SIG-M5 (cell line): ENCODE measurements at places on chromosomes 16 and 17.
A peak's percentile ranks its signal among the peaks of the same experiment; 100 is the strongest.

GRCh38 chr16:31005350-31006085 lies 4.9 kb downstream of the STX1B start:
- DNase-seq: no peak

DNA sequence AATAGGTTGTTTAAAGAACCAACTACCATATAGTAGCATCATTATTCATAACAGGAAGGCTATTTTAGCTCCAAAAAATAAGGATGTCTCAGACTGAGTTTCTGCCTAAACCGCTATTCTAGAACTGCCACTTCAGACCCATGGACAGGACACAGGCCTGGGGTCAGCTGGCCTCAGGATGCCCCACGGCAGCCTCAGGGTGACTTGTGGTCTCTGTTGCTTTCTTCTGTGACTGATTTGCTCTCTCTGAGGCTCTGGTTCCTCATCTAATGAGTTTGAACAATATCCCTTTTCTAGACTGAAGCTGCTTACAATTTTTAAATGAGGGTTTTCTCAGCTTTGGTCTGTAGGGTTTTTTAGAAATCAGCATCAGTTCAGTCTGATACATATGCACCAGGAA lies 31.8 kb upstream of the IRF8 start:
- DNase-seq: no peak

DNA sequence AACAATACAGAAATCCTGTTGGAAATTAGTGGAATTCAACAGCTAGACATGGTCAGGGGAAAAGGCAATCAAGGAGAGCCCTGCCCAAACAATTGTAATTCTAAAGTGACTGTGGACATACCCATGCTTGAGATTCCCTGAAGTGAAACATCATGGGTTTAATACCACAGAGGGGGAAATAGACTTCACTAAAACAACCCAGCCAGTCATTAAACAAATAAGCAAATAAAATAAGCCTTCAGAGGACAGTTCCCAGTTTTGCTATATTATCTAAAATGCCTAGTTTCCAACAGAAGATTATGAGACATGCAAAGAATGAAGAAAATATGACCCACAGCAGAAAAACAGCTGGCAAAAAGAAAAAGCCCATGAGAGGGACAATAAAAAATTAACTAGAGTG lies 376.3 kb downstream of the CDH8 start:
- DNase-seq: no peak

GRCh38 chr17:27244491-27245223 lies 49.3 kb upstream of the WSB1 start:
- DNase-seq: peak; percentile 96

- no peak for DNase-seq
Observed at GRCh38 chr17:57652811-57653210, 92.3 kb downstream of the CCDC182 start.

DNA sequence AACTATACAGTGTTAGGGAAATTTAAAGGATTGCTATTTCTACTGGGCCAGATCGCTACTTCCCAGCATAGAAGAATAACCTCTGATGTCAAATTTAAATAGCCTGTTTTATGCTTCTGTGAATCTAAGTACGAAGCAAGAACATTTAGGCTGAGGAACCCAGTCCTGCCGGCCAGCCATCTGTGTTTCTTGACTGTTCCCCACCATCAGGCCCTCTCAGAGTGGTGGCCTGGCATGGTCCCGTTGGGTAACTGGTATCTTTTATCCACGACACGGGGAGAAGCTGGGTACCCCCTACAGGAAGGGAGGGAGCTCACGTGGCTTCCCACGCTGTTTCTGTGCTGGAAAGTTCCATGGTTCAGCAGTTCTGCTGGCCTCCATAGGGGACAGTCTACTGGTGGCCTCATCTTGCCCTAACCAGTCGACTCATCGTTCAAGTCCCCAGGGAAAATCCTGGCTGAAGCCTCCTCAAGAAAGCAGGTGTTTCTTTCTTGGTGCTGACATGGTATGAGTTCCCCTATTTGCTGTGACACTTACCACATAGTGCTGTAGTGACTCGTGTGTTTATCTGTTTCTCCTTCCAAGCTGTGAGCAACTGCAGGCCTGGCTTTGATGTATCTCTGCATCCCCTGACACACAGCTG lies 201.7 kb upstream of the NLRP1 start:
- DNase-seq: no peak

DNA sequence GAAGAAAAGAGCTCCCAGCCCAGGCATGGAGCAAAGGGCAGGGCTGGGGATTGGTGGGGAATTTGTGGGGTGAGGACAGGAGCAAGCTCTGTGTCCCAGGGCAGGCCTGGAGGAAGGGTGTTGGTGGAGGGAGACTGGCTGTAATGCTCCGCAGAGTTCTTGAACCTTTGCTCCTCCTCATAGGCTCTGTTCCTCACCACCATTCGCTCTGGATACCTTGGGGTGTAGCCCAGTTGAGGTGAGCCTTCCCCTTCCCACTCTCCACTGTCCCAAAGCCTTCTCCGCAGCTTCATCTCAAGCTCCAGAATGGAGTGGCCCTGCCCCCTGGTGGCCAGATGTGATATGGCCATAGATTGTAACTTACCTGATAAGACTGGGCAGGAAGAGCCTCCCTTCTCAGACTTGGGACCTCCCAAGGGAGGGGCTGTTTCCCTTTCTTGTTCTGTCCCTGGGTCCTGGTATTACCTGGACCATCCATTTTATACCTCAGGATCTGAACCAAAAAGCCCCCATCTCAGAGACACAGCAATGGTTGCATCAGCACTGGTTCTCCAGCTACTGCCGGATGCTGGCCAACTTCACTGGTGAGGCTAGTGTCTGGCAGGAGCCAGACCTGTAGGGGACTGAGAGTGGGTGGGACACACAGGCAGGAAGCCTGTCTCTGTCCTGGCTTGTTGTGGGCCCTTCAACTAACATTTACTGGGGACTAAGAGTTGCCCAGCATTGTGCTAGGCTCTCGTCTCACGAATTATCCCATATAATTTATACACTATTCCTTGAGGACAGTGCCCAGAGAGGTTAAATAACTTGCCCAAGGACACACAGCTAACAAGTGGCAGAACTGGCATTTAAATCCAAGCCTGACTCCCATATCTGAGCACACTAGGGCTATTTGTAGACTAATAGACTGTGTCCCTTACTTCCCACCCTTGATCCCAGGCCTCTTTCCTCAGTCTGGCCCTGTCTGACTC lies 19.1 kb upstream of the STAC2 start:
- no peak for DNase-seq

- no peak for DNase-seq
Observed at GRCh38 chr16:12900599-12901203, 697 bp upstream of the SHISA9 start.

DNA sequence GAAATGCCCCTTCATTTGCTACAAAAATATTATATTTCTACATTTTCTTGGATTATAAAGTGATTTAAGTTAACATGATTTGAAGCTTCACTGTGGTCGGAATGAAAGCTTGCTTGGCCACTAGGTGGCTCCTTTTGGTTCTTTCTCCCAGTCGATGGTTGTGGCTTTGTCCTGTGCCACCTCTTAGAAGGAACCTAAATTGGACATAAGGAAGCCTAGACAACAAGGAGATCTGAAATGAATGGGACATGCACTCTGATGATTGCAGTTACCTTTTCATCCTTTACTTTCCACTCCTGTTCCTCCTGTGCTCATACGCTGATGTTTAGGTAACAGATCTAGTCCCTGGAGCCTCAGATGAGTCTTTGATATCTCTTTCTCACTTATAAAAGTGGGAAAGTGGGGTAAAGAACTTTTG lies 39.2 kb downstream of the FTO start:
- DNase-seq: no peak

DNA sequence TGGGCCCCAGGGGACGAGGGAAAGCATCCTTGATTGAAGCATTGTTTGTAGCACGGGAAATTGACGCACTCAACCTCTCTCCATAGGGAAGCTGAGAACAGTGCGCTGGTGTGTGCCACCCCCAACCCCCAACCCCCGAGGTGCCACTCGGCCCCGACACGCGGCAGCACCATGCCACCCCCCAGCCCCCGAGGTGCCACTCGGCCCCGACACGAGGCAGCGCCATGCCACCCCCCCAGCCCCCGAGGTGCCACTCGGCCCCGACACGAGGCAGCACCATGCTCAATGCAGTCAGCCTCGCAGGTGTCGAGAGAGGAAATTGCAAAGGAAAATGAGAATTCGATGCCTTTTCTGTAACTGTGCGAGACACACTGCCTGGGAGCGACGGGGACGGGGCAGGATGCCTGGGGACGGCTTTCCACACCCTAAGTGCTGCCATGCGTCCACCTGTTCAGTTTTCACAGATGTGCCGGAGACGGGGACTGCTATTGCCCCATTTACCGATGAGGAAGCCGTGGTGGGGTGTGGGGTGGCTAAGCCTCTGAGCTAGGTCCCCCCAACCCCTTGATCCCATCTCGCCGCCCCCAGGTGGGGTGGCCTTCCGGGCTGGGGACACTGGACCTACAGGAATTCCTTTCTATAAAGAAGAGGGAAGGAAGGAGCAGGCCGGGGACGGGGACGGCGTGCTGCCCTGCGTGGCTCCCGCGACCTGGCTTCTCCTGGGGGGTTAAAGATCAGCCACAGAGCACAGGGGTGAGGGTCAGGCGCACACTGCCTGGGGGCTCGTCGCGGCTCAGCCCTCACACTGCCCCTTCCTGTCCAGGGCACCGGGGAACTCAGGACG lies 9.8 kb downstream of the CBFA2T3 start:
- no peak for DNase-seq

DNA sequence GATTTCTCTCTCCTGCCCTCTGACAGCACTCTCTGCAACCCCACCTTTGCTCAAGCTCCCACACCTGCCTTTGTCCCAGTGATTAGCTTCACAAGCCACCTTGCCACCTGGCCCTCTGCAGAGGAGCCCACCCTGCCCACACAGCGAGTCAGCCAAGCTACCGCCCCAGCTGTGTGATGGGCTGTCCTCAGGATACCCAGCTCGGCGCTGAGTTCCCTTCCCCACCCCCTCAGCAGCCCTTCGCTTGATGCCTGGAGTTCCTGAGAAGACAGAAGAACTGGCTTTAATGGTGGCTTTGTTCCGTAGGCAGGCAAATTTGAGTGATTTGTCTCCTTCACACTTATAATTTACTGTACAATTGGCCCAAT lies 266.4 kb downstream of the CBLN1 start:
- no peak for DNase-seq

GRCh38 chr17:61179380-61179806 lies 220.2 kb upstream of the TBX2 start:
- no peak for DNase-seq

DNA sequence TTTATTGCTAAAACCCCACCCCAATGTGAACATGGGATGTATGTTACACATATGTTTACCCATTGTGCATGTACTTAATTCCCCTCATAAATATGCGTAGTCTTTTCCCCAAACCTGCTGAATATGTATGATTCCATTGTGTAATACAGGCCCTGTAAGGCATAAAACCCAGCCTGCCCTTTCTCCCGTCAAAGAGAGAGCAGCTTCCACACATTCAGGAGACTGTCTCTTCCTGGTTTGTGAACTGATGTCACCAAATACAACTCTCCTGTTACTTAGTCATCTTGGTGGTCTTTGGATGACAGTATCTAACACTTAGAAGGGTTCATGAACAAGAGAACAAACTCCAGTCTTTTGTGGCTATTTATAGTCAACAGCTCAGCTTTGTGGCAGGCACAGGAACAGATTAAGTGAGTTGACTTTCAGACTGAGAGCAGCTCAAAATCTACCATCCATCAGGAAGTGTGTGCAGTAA lies 24.7 kb upstream of the TMC7 start:
- no peak for DNase-seq

DNA sequence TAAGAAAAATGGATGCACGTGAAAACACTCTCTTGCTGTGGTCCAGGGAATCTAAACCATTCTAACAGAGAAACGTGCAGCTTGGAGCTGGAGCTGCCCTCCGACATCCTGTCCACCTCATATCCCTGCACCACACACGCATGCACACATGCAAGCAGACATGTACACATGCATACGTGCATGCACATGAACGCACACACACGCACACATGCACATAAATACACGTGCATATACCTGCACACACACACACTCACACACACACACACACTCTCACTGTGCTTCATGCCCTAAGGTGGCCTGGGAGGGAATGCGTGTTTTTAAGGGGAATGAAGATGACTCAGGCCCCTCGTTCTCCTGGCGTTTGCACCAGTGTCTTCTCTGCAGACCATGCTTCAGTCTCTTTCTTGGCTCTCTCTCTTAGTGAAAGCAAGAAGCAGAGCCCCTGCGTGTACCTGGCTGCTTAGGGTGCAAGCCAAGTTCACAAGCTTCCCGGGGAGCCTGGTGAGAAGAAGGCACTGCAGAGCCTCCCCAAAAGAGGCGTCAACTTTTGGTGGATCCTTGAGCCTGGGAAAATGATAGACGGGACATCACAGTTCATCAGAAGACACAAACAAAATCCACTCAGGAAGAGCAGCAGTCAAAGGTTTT lies 72.8 kb downstream of the GOSR1 start:
- no peak for DNase-seq

DNA sequence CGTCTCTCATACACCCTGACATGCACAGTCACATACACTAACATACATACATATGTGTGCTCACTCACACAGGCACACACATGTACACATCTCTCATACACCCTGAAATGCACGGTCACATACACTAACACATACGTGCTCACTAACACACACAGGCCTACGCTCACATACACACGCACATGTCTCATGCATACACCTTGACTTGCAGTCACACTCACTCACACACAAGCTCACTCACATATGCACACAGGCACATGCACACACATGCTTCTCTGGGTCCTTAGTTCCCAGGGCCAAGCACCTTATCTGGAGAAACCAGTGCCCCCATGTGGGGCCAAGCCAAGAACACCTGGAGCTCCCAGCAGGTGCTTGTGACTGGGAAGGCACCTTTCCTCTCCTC lies 240.3 kb downstream of the RBFOX3 start:
- no peak for DNase-seq

DNA sequence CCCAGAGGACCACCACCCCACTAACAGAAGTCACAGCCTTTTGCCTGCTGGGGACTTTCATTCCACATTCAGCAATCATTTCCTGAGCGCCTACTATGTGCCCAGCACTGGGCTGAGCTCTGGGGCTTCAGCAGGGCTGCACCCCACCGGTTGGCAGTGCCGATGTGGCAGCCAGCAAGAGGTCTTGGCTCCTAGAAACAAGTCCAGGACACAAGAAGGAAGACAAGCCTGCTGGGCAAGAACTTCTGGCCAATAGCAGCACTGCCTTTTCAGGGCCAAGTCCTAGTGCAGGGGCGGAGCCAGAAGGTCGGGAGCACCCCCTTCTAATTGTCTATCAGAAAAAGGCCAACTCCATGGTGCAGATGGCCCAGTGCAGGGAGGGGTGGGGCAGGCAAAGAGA lies 13.0 kb upstream of the HOXB9 start:
- no peak for DNase-seq
